CD4-positive, alpha-beta T cell treated with Interleukin-2 at 100 ng/mL for 4 hours (primary cell): ENCODE measurements at places on chromosomes 7 and 10.
A peak's percentile ranks its signal among the peaks of the same experiment; 100 is the strongest.

DNA sequence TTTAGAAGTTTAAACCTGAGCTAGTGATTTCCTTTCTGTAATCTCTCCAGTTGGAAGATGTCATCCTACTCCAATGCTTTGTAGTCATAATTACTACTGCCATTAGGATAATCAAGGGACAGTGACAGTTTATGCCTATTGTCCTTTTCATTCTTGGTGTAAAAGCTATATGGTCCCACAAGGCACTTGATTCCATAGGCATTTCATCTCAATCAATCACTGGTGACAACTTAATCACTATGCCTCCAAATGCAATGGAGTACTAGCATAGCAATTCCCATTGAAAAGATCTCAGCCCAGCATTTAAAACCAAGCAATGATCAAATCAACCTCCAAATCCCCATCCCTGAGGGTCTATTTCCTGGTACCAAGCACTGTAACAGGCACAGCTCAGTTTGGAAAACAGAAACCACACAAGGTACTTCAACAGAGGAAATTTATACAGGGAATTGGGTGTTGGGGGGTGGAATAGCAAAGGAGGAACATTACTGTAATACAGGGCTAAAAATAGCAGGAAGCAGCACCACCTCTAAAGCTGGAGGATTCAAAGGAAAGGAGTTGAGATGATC lies 51.0 kb downstream of the FHIP2A start:
- no peak for DNase-seq

DNA sequence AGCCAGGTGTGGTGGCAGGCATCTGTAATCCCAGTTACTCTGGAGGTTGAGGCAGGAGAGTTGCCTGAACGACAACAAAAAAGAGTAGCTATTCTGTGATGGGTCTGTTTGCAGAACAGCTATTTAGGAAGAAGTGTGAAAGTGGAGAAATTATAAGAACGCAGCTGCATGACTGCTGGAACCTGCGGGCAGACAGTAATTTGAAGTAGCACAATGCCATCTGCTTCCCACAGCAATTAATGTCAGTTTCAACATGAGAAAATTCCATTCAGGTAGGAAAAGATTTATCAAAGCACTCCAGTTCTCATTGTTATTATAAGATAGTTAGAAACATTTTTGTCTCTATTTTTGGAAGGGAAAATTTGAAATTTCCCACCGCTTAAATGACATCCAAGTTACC lies 21.5 kb downstream of the LAMB1 start:
- no peak for DNase-seq

DNA sequence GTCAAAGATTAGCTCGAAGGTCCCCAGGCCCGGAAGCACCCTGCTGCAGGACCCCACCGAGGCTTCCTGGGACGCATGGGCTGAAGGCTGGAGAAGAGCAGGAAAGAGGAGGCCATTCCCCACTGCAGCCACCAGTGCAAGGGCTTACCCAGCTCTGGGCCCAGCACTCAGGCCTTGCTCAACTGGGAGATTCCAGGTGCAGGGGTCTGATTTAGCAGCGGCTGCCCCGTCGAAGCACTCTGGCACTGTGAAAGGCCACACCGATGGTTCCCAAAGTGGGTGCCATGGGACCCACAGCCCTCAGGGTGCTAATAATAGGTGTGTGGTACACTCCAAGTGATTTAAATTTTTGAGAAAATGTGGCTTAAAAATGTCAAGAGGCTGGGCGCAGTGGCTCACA lies 130.9 kb downstream of the OAT start:
- no peak for DNase-seq

- DNase-seq: no peak
Measured at GRCh38 chr7:48587475-48587874, 336.9 kb upstream of the CDC14C start.

DNA sequence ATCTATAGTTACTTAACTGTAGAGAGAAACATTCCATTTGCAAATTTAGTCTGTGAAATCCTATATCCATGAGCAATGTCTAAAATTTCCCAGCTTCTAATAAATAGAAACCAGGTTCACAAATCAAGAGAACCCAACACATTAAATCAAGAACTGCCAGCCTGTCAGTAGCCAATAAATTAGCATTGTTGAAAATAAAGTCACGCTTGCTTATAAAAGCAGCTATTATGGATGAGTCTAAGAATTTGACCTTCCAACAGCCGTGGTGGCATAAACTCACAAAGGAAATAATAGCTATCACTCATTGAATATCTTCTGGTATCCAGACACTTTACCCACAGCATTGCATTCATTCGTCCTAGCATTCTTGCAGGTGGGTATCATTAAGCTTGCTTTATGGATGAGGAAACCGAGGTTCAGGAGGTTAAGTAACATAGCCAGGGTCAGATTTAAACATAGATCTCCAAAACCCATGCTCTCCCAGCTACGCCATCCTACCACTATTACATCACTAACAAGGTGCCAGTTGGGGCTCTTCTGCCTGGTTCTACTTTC lies 260.1 kb upstream of the YAE1 start:
- no peak for DNase-seq

GRCh38 chr10:3980660-3981059 lies 195.7 kb upstream of the KLF6 start:
- DNase-seq: peak; percentile 30

DNA sequence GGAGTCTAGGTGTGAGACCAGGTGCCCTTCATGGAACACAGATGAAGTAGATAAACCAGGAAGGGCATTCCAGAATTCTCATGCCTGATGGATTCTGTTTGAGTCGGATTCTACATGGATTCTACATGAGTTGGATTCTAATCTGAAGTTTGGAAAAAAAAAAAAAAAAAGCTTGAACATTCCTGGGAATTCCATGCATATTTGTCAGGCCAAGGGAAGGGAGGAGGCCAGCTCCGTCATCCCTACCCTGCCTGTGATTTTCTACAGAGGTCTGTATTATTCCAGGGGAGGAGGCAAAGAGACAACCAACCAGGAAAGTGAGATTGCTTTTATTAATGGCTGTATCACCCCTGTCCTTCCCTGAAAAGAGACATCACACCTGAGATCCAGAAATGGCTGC lies 27.8 kb upstream of the EBLN1 start:
- DNase-seq: no peak

DNA sequence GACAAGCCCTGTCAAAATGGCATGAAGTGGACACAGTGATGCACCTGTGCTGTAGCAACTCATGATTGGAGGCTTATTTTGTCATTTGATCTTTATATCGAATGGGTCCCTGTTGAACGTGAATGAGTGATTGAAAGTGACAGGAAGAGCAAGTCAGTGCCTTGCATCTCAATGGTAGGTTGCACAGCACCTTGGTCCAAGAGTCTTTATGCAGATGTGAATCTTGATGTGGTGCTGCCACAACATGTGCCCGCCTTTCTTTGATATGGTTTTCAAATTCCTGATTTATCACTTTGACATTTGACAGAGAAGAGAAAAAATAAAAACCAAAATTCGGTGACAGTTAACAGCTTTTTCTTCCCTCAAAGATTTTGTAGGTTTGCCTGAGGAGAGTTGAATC lies 1182.4 kb downstream of the DNAJB9 start:
- DNase-seq: no peak

DNA sequence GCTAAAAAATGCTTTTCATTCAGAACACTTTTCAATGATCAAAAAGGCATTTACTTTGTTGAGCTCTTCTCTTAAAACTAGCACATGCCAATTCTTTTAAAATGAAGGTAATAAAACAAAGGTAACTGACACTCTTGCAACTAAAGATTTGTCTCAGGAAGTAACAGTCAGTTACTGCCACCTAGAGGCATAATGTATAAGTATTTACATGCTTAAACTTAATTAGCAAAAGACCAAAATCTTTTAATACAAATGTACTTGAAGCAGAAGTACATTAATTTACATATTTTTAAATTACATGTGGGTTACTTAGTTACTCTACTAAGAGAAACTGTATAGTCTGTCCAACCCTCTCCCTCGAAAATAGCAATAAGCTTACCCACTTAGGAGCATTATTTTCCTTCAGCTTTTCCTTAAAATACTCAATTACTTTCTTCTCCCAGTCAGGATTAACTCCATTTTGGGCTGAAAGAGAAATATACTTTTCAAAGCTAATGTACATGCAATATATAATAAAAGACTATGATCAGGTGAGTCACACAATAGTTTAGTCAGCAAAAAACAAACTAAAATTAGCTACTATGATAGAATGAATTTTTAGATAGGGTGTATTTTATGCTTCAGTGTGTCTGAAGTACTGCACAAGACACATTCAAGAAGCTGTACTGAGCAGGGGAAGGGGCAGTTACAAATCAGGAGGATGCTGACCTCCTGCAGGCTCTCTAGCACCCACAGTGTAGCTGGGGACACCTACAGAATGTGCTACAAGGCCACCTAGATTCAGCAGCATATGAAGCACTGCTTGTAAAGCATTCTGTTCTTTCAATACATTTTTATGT lies 13.0 kb downstream of the MCMBP start:
- peak; percentile 61 for DNase-seq

DNA sequence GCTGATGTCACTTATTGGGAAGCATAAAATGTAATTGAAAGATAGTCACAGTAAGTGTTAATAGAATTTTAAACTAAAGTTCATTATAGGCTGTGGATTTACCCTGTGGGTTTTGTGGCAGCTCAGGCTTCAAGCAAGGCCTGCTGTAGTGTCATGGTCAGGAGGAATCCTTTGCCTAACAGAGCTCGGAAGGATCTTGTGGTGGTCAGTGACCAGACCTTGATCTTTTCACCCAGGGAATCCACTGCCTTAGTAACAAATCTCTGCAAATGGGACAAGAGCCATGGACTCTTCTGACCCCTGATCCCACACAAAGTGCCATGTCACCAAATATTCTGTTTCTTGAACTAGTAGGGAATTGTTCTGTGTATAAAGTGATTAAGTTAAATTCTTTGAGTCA lies 20.6 kb upstream of the HDAC9 start:
- DNase-seq: no peak

DNA sequence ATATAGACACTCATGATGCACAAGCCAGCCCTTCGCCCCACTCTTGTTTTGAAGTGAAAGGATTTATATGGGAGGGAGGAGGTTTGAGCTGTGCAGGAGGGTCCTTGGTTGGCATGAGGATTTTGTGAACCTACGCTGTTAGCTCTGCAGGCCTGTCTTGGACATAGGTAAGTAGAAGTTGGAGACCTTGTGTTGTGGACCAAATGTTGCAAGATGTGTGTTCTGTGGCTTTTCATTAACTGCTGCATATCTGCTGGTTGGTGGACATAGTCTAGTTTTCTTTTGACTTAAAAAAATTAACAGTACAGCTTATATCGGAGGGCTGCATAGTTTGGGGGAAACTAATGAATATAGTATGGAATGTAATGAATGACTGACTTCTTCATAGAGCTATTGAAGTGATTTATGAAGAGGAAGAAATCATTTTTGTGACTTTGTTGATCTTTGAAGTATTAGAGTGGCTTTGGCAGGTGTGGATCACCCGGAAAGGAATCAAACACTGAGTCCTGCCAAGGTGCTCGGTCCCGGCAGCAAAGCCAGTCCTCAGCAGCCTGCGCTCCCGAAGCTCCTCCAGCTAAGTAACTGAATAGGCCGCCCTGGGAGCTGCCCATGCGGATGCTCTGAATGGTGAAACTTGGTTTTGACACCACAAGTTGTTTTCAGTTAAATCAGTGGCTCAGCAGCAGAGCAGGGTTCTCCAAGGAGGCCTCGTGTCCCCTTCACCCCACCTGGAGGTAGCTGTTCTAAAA lies 3.2 kb downstream of the MGMT start:
- DNase-seq: no peak

- DNase-seq: no peak
Measured at GRCh38 chr10:62631241-62631640, 173.3 kb upstream of the ADO start.

DNA sequence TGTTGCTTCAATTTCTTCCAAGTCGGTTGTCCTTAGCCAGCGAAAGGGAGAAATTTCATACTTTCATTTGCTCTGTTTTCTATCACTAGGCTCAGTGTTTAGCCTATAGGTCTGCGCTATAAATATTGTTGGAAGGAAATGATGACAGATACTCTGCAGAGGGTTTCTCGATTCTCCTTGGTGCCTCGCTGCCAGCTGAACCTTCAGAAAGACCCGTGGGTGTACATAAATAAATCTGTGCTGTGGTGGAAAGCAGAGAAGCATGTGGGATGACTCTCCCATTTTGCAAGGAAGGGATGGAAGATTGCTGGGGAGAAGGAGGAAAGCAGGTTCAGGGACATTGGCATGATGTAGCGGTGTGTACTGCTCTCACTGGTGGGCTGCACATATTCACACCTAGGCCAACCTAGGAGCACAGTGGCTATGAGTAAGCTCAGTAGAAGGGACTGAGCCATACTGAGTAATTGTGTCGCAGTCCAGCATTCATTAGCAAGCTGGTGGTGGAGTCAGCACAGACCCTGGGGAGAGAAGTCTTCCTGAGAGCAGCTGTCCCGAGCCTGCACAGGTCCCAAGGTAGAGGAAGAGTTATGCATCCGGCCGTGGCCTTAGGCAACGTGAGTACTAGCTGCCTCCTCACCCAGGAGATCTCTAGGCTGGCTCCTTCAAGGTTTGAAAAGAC lies 50.5 kb downstream of the PNLIPRP3 start:
- no peak for DNase-seq

DNA sequence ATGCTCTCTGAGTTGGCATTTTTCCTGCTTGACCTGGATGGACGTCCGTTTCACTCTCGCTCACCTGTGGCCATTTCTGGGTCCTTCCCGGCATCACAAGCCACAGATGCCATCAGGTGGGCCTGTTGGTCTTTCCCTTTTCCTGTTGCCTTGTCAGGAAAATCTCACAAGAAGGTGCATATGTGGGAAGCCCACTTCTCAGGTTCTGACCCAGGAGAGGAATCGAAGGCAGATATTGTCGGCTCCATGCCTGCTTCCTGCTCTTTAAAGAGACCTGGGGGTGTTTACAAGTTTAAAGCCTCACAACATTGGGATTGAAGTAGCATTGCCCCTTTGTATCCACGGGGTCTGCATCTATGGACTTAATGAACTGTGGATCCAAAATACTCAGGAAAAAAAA lies 357.9 kb downstream of the RPS24 start:
- no peak for DNase-seq

- no peak for DNase-seq
Measured at GRCh38 chr10:77946084-77946483, 19.5 kb upstream of the DLG5 start.

GRCh38 chr7:134839298-134839697 lies 59.9 kb downstream of the CALD1 start:
- no peak for DNase-seq

GRCh38 chr7:28625432-28625831 lies 213.1 kb downstream of the CREB5 start:
- no peak for DNase-seq

DNA sequence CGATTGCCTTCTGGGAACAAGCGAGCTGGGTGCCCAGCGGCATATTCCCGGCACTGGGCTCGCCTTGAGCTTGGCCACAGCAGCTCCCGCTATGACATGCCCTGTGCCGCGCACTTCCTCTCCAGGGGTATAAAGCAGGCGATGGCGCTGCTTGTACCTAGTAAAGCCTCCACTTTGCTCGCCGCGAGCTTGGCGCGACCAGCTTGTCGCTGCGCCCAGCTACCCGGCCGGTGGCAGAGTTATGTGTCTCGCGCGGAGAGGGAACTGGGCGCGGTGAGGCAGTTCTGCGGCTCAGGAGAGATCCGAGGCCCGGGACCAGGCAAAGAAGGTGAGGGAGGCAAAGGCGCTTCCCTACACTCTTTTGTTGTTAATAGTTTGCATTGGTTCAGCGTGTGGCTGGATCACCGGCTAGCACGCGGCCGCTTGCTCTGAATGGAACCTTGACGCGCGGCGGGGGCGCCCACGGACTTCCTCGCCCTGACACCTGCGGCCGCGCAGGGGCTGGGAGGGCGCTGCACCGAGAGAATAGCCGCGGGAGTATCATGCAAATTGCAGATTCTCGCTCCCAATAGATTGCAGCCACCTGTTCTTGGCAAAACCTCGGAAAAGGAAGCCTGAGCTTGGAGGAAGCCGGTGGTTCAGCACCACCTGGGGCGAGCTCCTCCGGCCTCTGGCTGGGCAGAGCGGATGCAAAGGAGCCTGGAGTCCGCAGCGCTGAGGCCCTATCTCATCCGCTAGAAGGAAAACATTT lies 3.0 kb upstream of the BUB3 start:
- no peak for DNase-seq
